Stimulated activated naive CD8-positive, alpha-beta T cell treated with anti-CD3 and anti-CD28 coated beads, Interleukin-15, amount 100 ng/mL, for 72 hours (primary cell): ENCODE measurements at places on chromosomes 1 and 21.

DNA sequence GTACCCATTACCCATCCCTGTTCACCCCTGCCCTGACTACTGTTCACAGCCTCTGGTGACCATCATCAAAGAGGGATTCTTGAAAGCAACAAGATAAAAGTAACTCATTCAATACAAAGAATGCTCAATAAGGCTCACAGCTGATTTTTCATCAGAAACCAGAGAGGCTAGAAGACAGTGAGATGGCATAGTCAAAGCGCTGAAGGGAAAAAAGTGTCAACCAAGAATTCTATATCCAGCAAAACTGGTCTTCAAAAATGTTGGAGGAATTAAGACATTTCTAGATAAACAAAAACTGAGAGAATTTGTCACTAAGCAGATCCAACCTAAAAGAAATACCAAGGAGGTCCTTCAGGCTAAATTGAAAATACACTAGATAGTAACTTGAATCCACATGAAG is 27.1 kb downstream of the CSF1 start:
- no peak for DNase-seq

DNA sequence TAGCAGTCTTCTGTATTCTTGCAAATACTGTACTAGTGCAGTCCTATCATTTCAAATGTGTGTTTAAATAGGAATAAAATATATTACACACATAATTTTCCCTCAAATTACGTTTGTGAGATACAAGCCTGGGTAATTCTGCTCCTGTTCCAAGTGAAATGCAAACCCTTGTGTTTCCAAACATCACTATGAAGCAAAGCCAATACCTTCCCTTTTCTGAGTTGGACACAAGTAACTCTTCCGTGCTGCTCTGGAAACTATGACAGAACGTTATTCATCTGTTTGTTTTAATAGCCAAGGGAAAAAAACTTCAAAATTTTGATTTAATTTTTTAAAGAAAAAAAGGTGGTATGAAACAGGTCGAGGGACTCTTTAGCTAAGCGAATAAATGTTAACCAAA is 73.7 kb upstream of the UBE2U start:
- DNase-seq = no peak

DNA sequence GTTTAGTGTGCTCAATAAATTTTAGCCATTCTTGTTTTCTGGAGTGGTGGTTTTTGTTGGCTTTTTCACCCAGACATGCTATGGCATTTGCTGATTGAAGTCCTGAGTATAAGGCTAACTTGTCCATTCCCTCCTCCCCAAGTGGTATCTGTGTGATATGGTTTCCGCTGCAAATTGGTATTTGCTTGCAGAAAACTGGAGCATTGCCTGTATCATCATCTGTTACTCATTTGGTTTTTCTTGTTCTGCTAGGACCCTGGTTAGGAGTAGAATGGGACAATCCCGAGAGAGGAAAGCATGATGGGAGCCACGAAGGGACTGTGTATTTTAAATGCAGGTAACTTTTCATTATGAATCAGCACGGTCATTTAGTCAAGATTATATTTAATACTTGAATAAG is 34.0 kb downstream of the TBCE start:
- no peak for DNase-seq

DNA sequence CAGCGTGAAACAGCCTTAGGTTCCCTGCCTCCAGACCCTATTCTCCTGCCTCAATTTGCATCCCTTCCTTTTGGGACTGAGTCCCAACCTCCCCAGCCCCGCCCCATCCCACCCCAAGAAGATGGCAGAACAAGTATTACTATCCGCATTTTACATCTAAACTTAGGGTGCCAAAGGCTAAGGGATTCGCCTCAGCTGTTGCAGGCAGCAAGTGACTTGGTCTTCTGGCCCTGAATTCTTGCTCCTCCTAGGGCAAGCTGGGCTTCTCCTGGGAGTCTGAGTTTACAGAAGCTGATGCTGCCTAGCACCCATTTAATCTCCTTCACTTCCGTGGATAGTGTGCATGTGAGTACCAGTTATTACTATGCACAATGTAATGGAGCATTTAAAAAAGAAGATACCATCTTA is 161.3 kb upstream of the NR5A2 start:
- no peak for DNase-seq

DNA sequence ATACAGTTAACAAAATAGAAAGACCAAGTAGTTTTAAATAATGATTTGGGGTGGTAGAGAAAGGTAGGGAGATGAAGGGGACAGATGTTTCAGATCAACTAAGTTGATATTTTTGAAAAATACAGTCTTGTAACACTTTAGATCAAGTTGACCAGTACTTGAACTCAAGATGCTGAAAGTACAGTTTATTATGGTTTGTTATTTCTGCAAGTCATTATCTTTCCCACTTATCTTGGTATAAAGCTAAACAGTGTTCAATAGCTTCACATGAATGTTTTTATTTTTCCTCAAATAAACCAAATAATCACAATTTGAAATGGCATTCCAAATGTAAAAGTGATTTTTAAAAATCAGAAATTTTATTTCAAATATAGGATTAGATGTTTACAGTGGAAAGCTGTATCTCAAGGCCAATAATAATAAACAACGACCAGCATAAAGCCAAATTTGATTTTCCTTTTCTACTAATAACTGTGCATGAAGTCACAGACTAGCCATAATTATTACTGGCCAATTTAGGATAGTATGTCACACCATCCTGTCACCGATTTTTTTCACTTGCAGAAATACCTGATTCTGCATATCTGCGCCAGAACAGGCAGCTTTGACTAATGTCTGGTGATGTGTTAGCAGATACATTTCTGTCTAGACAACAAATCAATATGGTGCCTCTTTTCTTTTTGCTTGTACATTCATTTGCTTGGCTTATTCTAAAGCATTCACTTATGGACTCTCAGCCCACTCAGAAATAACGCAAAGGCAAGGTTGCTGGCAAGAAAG is 320.2 kb downstream of the TM2D1 start:
- DNase-seq = no peak

- DNase-seq = no peak
These were observed 211.7 kb upstream of the PTGFR start for GRCh38 chr1:78279051-78279450.

DNA sequence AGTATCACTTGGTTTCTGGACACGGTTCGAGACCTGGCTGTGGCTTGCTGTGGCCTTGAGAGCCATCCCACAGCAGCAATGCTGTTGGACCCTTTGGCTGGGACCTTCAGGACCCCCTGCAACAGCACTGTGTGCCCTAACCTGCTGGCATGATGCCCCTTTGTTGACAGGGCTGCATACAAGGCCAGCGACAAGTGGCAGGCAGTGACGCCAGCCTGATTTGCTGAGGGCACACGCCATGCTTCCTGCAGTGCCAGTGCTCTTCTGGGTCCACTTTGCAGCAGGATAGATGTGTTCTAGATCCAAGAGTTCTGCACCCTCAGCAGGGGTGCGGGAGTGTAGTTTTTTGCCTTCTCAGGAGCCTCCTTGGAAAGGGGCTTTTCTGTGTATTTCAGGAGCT is 32.8 kb downstream of the COQ8A start:
- DNase-seq = no peak

GRCh38 chr1:181151378-181152326 is 63.2 kb downstream of the IER5 start:
- no peak for DNase-seq
